ENCODE measurements at places on chromosomes 12 and 14. TPM values are rescaled to one million over a fixed set of nuclear protein-coding genes. Genes with fewer than 3 reads are reported as not detected.
A peak's percentile ranks its signal among the peaks of the same experiment; 100 is the strongest.

DNA sequence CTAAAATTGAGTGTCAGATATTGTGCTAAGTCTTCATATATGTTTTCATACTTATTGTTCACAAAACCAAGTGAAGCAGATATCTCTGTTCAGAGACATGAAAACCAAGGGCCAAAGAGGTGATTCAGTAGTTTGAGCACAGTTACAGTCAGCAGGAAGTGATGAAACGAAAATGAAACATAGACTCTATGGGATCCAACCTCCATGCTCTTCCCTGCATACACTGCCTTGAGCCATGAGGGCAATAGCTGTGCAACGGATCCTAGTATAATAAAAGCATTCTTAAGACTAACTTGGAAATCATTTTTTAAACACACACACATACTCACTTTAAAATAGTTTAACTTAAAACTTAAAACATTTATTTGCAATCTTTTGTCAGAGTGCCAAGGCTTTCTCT lies 27.9 kb downstream of the ESR2 start:
- no peak for DNase-seq

DNA sequence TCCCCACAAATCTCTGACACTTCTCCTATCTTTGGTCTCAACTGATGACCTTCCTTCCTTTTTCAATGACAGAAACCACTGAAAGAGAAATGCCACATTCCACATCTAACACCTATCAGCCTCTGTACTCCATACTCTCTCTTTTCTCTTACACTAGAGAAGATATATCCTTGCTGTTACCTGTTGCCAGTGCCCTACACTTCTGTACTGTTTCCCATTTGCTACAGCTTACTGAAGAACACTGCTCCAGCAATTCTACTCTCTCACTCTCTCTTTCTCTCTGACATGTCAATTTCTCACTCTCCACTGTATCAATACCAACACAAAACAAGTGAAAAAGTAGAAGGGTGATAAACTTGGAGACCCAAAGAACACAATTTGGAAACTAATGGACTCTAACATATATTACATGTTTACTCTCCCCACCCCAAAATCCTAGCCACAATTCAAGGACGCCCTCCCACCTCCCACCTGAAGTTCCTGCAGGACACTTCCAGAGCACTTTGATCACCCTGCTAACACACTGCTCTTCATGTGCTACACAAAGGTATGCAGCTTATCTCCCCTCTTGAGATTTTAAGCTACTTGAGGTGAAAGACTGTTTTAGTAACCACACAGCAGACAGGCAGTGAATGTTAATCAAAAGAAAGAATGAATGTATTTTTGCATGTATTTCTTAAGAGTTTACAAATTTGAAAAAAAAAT lies 95.0 kb downstream of the MED13L start:
- DNase-seq: no peak

DNA sequence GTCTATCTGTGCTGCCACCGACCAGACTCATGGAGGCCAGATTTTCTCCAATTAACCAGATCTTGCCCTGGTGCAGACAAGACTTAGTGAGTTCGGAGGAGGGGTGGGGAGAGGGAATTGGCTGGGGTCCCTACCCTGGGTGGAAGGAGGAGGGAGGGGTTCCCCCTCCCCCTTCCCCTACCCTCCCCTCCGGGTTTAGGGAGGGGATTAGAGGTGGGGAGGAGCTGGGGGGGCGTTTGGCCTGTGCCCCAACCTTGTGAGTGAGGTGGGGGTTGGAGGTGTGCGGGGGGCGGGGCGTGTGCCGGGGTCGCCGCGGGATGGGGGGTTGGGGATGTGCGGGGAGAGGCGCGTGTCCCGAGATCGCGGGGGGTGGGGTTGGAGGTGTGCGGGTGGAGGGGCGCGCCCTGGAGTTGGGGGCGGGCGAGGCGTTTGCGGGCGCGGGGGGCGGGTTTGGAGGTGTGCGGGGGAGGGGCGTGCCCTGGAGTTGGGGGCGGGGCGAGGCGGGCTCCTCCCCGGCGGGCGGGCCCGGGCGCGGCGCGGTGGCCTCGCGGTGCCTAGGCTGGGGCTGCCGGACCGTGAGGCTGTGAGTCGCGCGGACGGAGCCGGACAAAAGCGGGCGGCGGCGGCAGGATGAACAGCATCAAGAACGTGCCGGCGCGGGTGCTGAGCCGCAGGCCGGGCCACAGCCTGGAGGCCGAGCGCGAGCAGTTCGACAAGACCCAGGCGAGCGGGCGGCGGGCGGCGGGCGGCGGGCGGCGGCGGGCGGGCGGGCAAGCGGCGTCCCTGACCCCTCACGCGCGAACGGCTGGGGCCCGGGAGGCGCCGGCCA lies at the start of gene HIP1R:
Gene HIP1R, plus strand, starts transcription at position 537 of the 829 bp plus-strand sequence. Its CDS starts 94 bp downstream, at position 631.
- peak; percentile 38 for DNase-seq

GRCh38 chr12:91127306-91127705 lies 16.0 kb upstream of the LUM start:
- no peak for DNase-seq

- no peak for DNase-seq
Observed at GRCh38 chr14:88505621-88506020, 49.2 kb downstream of the PTPN21 start.

- DNase-seq: peak; percentile 18
Observed at GRCh38 chr12:108495054-108495453, 20.0 kb upstream of the FICD start.

- DNase-seq: no peak
Observed at GRCh38 chr12:69014047-69014446, 81.1 kb upstream of the CPM start.

- no peak for DNase-seq
Observed at GRCh38 chr12:26987634-26988424, 26.4 kb downstream of the TM7SF3 start.

DNA sequence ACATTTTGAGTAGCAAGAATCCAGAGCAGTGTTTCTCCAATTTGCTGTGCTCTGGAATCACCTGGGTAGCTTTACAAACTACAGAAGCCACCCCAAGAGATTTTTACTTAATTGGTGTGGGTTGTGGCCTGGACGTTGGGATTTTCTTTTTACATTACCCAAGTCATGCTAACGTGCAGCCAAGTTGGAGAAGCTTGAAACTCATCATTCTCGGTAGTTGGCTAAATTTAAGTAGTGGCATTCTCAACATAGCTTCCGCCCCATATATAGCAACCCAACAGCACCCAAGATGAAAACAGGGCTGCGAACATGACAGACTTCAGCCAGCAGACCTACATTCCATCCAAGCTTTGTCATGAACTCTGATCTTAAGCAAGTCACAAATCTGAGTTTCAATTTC lies 25.0 kb downstream of the DAD1 start:
- DNase-seq: no peak

- DNase-seq: no peak
Observed at GRCh38 chr14:85974602-85975001, 444.7 kb downstream of the FLRT2 start.

- DNase-seq: no peak
Observed at GRCh38 chr14:104917993-104918392, 6.7 kb upstream of the PLD4 start.

- DNase-seq: no peak
Observed at GRCh38 chr12:8734873-8735381, 37.1 kb downstream of the RIMKLB start.

DNA sequence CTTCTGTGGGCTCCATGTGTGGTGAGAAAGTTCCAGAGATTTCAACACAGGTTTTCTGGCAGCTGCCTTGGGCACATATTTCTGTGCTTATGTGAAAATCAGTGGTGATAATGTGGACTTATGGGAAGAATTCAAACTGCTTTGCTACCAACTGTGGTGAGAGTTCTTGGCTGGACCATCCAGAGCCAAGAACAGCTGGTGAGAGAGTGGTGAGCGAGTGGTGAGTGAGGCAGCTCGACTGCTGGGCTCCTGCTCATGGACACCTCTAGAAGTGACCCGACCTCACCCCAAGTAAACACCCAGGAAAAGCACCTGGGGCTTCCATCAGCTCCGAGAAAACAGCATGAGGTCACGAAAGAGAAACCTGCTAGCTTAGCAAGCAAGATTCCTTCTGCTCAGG lies 106.4 kb downstream of the PIWIL1 start:
- DNase-seq: no peak

GRCh38 chr12:26711072-26711471 lies 121.9 kb downstream of the ITPR2 start:
- no peak for DNase-seq

DNA sequence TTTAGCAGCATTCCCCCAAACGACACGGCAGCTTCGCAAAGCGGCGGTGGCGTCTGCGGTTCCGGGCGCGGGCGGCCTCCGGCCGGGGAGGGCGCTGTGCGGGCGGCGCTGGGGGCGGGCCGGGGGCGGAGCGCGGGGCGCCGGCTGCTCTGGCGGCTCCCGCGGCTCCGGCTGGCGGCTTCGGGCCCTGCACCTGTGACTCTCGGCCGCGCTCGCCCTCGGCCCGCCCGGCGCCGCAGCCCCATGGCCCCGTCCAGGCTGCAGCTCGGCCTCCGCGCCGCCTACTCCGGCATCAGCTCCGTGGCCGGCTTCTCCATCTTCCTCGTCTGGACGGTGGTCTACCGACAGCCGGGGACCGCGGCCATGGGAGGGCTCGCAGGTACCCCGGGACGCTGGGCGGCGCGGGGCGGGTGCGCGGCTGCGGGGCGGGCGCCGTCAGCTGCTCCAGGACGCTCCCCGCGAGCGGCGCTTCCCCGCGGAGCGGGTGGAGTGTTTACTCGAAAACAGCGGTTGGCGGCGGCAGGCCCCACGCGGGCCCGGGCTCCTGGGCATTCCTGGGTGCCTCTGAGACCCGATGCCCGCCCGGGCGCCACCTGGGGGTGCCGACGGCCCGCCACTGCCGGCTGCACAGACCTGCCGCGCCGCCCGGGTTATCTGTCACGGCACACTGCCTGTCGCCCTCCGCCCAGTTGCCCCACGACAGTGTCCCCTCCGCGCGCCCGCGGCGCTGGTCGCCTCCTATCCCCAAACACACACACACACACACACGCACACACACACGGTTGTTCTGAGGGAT lies at the start of gene SLC48A1:
Gene SLC48A1, plus strand, starts transcription at position 177 of the 796 bp plus-strand sequence. Its CDS starts 67 bp downstream, at position 244.
- DNase-seq: peak; percentile 72

GRCh38 chr14:75363130-75363529 lies 64.7 kb upstream of the JDP2 start:
- DNase-seq: no peak

DNA sequence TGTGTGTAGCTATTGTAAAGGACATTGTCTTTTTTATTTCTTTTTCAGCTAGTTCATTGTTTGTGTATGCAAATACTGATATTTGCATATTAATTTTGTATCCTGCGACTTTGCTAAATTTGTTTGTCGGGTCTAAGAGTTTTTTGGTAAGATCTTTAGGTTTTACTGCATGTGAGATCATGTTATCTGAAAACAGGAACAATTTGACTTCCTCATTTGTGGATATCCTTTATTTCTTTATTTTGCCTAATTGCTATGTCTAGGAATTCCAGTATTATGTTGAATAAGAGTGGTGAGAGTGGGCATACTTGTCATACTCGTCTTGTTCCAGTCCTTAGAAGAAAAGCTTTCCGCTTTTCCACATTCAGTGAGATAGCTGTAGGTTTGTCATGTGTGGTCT lies 28.8 kb downstream of the SIX4 start:
- no peak for DNase-seq

- no peak for DNase-seq
Observed at GRCh38 chr14:55212634-55213033, 21.2 kb upstream of the DLGAP5 start.

- peak; percentile 5 for DNase-seq
Observed at GRCh38 chr14:42140831-42141279, 534.2 kb downstream of the LRFN5 start.

DNA sequence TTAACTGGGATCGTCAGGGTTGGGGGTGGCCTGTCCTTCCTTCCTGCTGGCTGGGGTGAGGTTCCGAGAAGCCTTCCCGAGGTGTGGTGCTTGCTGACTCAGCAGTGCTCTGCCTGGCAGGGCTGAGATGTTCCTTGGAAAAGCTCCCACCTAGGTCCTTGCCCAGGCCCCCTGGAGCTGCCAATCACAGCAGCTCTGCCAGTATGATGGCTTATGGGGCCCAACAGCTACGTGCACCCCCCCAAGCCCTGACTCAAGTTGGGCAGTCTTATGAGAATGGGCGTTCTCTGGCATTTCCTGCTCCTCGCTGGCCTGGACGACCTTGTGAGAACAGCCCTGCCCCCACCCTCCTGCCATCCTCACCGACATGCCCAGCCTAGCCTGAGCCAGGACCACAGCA lies 292.2 kb upstream of the CRY1 start:
- DNase-seq: peak; percentile 75

GRCh38 chr14:90805662-90806540 lies 10.3 kb downstream of the TTC7B start:
- DNase-seq: no peak

DNA sequence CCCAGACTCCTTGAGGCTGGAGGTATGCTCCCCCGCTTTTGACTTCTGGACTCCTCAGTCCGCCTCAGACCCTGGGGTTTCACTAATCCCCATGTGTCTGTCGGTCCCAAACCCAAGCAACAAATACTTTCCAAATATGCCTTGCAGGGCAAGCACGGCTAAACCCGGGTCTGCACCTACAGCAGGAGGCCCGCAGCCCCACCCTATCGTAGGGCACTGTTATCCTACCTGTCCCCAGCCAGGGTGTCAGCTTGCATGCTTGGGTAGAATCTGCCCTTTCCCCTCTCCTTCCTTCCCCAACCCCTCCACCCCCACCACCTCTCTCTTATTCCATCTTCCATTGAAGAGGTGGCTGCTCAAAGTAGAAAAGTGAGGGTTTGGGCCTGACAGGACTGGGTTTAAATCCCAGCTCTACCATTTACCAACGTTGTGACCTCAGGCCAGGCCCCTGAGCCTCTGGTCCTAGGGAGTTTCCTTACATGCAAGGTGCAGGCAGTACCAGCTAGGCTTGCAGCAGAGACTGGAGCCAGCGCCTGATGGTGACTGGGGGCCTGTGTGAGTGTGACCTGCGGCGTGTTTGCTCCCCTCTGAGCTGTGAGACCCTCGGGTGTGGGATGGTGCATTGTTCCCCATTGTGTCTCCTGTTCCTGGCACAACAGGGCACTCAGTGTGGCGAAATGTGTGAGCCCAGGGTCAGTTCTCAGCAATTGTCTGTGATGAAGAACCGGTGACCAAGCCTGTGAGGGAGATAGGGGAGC lies 11.2 kb upstream of the EML1 start:
- no peak for DNase-seq

DNA sequence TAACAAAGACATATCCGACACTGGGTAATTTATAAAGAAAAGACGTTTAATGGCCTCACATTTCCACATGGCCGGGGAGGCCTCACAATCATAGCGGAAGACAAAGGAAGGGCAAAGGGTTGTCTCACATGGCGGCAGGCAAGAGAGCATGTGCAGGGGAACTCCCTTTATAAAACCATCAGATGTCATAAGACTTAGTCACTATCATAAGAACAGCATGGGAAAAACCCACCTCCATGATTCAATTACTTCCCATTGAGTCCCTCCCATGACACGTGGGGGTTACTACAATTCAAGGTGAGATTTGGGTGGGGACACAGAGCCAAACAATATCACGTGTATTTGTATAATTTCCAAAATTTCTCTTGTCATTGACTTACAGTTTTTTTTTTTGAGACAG lies 5.5 kb upstream of the LMNTD1 start:
- no peak for DNase-seq

FAIM2 gene
- not detected for total RNA-seq

RIMBP2 gene
- total RNA-seq: not detected

PTCSC3 gene
- total RNA-seq: not detected

TMCC3 gene
- total RNA-seq: not detected

OR11H12 gene
- total RNA-seq: not detected

NOVA1 gene
- total RNA-seq: not detected

TAS2R30 gene
- total RNA-seq: not detected

CLEC4D gene
- not detected for total RNA-seq

AMDHD1 gene
- not detected for total RNA-seq

GALNT8 gene
- total RNA-seq: not detected

SMARCD1 gene
- total RNA-seq: 36.1 TPM

DYRK4 gene
- total RNA-seq: 56.7 TPM
